Activated CD8-positive, alpha-beta memory T cell treated with anti-CD3 and anti-CD28 coated beads for 24 hours (primary cell): ENCODE measurements at places on chromosomes 11 and 22.
A peak's percentile ranks its signal among the peaks of the same experiment; 100 is the strongest.

DNA sequence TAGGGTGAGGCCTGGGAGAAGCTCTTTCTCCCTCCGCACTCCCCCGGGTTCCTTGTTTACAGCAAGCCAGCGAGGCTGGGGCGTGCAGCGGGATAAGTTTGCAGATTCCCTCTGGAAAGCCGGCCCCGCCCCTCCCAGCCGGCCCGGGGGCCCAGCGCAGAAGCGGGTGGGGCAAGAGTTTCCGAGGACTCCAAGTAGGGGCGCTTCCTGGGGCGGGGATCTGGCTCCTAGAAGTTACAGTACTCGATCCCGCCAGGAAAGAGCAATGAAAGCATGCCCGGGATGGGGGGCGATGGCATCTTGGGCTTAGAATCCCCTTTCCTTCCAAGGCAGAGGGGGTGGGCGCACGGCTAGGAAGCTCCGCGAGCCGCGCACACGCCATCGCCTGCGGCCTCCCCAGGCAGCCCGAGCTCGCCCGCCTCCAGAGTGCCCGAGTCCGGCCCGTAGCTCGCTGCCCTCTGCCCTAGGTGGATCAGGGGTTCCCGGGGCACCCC is 385 bp downstream of the TST start:
- no peak for DNase-seq

DNA sequence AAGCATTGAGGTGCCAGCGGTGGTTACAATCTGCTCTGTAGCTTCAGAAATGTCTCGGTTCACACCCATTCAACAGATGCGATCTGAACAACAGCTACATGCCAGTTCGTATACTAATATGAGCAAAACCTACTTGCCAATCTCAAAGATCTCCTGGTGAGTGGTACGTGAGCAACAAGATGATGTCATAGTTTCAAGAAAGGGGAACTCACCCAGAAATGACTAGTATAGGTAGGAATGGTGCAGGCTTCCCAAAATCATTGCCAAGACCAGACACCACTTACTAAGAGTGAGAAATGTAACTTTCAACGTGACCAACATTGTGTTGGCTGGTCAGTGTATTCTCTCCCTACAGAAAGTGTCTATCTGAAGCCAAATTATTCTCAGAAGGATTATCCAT is 31.1 kb downstream of the OR6Q1 start:
- no peak for DNase-seq

DNA sequence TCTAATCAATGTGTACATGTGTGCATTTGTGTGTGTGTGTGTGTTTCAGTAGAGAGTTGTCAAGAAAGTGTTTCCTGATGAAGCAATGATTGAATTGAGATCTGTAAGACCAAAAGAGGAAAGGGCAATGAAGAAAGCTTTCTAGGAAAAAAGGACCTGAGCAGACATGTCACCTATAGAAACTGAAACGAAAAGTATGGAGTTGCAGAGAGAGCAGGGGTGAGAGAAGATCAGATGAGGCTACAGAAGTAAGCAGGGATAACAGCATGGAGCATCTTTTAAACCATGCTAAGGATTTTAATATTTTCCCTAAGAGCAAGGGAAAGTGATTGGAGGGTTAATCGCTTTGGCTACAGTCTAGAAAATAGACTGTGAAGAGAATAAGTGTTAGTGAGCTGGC is 1459.4 kb upstream of the TENM4 start:
- DNase-seq: no peak

GRCh38 chr22:48895831-48896765 is 931.6 kb downstream of the BRD1 start:
- peak; percentile 35 for DNase-seq

GRCh38 chr11:5269715-5270147 is at the start of gene HBE1:
Gene HBE1 (minus strand): TSS chr11:5269945. CDS start chr11:5269890, 55 bp downstream.
- no peak for DNase-seq

DNA sequence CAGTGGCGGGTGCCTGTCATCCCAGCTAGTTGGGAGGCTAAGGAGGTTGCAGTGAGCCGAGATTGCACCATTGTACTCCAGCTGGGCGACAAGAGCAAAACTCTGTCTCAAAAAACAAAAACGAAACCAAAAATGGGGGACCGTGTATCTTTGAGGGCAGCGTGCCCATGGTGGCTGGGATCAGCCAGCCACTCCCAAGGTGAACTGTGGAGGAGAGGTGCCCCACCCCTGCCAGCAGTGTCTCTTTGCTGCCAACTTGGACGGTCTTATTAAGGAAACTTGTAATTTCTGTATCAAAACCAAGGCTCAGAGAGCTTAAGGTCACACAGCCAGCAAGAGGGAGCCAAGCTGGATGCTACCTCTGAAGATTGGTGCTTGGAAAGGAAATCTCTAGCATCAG is 147.7 kb downstream of the CACNA1I start:
- no peak for DNase-seq

GRCh38 chr11:122436188-122436555 is 219.3 kb upstream of the UBASH3B start:
- no peak for DNase-seq

GRCh38 chr22:21865041-21865440 is 2.4 kb downstream of the MAPK1 start:
- no peak for DNase-seq

DNA sequence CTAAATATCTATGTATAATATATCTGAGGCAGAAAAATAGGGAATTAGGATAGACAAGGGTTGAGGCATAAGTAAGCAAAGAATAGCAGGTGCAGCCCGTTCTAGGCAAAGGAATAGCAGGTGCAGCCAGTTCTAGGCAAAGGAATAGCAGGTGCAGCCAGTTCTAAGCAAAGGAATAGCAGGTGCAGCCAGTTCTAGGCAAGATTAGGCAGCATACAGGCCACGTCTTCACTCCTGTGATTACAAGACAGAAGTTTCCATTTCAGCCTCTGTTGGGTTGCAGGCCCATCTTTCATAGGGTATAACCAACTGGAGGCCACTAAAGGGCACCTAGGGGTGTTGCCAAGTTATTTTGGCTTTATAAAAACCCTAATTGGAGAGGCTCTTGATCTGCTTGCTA is 28.8 kb upstream of the CHORDC1 start:
- no peak for DNase-seq

GRCh38 chr11:107549253-107549953 is 16.1 kb downstream of the ALKBH8 start:
- DNase-seq: no peak

- peak; percentile 63 for DNase-seq
These were observed 494 bp downstream of the CHID1 start for GRCh38 chr11:910044-910588.
